ENCODE measurements at places on chromosomes 2 and 18. TPM values are rescaled to one million over a fixed set of nuclear protein-coding genes. Genes with fewer than 3 reads are reported as not detected.
A peak's percentile ranks its signal among the peaks of the same experiment; 100 is the strongest.

- ATAC-seq = no peak
Observed at GRCh38 chr2:73699437-73699836, 37.7 kb downstream of the TPRKB start.

ASXL3 gene
- not detected for total RNA-seq

GRCh38 chr18:3254725-3255124, 7.1 kb downstream of the MYL12A start:
- no peak for ATAC-seq

DNA sequence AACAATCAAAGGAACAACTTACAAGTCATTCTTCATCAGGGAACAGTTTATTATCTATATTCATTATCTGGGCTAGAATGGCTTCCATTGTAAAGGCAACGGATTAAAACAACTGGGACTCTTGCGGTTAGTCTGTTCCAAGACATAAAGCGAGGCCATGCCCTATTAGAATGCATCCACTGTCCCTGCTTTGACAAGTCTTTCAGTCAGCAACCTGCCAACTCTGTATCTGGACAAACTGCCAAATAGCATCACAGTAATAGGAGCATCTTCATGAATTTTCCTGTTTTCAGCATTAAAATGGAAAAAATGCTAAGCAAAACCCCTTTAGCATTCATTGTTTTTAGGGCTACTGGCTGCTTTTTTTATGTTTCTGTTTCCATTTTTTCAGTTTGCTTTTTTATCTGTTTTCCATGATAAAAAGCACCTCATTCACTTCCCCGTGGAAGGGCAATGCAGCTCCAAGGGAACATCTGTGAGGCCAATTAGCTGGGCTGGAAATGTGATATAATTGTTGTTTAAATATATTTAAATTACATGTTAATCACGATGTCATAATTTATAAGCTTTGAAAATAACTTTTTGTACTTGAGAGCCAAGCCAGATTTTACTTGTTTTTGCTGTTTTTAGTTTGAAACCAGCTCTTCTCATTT, 834.3 kb downstream of the CPS1 start:
- no peak for ATAC-seq

KLHL41 gene
- not detected for total RNA-seq

VAMP8 gene
- total RNA-seq = 124 TPM

DNA sequence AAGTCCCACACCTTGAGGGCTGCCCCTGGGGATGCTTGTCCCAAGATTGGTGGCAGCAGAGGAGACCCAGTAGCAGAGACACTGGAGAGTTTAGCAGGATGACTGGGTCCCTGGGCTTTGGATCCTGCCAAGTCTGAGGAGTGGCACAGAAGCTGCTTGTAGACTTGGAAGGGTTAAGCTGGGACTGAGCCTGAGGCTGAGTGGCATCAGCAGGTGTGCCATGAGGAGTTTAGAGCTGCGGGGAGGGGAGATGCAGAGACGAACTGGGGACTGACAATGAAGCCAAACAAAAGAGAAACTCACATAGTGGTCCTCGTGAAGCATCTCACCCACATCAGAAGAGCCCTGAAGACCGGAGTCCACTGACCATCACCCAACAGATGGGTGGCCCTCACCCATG, 329.7 kb upstream of the KLHL29 start:
- ATAC-seq = no peak

GRCh38 chr18:55324166-55324565, 263.8 kb downstream of the TCF4 start:
- ATAC-seq = no peak

YPEL5 gene
- 55.3 TPM for total RNA-seq

FAM161A gene
- total RNA-seq = 8.7 TPM

- no peak for ATAC-seq
Observed at GRCh38 chr18:60978338-60978737, 354.9 kb upstream of the CDH20 start.

- no peak for ATAC-seq
Observed at GRCh38 chr2:28394331-28394877, 1.7 kb downstream of the FOSL2 start.

HMSD gene
- 24.2 TPM for total RNA-seq

GRCh38 chr18:40855661-40856060, 1099.4 kb upstream of the PIK3C3 start:
- no peak for ATAC-seq

DNA sequence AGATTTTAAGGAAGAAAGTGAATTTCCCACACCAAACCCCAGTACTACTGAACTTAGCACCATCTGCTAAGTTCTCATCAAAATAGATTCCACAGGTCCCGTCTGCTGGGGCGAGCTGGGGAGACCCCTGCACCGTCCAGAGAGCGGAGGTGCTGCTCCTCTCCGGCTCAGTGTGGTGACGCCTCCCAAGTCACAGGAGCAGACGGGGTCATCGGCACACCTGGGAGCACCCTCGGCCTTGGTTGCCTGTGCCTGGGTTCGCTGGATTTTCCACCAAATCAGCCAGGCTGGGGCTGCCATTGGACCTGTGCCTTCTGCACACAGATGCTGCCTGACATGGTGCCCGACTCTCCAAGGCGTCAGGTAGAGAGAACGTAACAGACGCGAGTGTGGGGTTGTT, 141.3 kb downstream of the PXDN start:
- ATAC-seq = no peak

MALL gene
- total RNA-seq = 0.13 TPM

- no peak for ATAC-seq
Observed at GRCh38 chr2:70525032-70525431, 28.6 kb downstream of the TGFA start.

- ATAC-seq = peak; percentile 98
Observed at GRCh38 chr2:62038975-62039771, 133.7 kb downstream of the COMMD1 start.

GRCh38 chr18:76808561-76808960, 13.8 kb upstream of the ZNF236 start:
- no peak for ATAC-seq

RAB27B gene
- total RNA-seq = 0.28 TPM
